ENCODE measurements at places on chromosomes 2 and 18. TPM values are rescaled to one million over a fixed set of nuclear protein-coding genes. Genes with fewer than 3 reads are reported as not detected.
A peak's percentile ranks its signal among the peaks of the same experiment; 100 is the strongest.

The PLGLB2 gene
- 0.60 TPM for total RNA-seq

DNA sequence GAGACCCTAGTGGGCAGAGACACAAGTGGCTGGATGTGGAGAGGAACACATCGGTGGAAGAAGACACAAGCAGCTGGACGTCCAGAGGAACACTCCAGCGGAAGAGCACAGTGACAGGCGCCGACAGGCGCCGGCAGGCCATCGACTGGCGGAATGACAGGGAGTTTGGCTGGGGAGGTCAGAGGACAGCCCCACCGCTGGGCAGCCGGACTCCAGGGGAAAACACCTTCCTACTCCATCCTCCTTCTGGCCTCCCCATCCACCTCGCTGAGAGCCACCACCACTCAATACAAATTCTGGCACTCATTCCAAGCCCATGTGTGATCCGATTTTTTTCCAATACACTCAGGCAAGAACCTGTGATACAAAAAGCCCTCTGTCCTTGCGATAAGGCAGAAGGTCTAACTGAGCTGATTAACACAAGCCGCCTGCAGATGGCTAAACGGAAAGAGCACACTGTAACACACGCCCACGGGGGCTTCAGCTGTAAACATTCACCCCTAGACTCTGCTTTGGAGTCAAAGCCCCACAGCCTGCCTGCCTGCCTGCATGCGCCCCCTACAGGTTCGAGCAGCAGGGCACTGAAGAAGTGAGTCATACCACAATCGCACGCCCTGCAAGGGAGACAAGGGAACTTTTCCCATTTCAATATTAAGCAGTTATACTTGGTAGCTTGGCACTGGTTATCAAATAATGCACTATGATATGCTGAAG, 50.2 kb upstream of the LRP1B start:
- DNase-seq = peak; percentile 19

DNA sequence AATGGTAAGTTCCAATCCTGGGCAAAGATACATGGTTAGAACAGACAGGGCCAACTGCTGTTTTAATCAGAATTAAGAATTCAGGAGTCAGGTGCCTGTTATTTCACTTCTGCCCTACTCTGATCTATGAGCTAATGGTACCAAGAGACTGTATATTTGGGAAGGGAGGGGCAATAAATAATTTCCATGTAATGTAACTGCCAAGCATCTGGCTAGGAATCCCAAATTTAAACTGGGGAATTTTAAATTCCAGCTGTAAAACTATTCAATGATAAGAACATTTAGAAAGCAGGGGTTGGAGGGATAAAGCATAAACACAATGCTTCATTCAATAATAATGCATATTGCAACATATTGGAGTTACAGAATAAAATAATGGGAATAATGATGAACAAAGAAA, 49.7 kb downstream of the SCN7A start:
- DNase-seq = no peak

DNA sequence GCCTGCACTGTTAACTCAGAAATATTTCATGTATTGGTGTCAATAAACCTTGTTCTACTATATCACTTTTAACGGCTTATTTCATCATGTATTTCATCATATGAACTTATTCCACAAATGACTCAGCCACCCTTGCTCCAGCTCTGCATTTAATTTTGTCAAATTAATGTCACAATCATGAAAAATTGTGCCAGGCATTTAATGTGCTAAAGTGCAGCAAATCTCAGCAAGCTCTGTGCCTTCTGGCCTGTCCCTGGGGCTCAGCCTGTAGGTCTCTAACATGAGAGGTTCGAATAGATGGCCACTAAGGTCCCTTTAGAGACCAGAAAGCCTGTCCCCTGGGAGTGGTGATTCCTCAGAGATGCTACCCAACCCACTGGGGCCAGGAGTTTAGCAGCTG, 28.6 kb downstream of the BOD1L2 start:
- no peak for DNase-seq

DNA sequence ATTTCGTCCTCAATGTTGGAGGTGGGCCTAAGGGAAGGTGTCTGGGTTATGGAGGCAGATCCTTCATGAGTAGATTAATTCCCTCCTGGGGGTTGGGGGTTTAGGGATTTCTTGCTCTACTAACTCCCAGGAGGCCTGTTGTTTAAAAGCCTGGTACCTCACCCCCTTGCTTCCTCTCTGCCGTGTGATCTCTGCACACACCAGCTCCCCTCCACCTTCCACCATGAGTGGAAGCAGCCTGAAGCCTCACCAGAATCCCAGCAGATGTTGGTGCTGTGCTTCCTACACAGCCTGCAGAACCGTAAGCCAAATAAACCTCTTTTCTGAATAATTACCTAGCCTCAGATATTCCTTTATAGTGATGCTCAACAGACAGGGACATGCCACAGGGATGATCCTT, 141.5 kb downstream of the ZNF516 start:
- no peak for DNase-seq

- DNase-seq = no peak
These were observed 360.8 kb downstream of the ALK start for GRCh38 chr2:29560566-29560965.

GRCh38 chr2:85655961-85656417, 12.0 kb downstream of the SFTPB start:
- DNase-seq = peak; percentile 24

GRCh38 chr2:173354073-173354581, 545 bp upstream of the CDCA7 start:
- DNase-seq = no peak

Measured in RPMI7951 (cell line).